ENCODE measurements at places on chromosomes 5 and 9.

- DNase-seq = no peak
These were observed 40.6 kb downstream of the ADCY2 start for GRCh38 chr5:7436521-7436920.

- DNase-seq = peak; percentile 19
These were observed 1.3 kb upstream of the SNX2 start for GRCh38 chr5:122773619-122774018.

DNA sequence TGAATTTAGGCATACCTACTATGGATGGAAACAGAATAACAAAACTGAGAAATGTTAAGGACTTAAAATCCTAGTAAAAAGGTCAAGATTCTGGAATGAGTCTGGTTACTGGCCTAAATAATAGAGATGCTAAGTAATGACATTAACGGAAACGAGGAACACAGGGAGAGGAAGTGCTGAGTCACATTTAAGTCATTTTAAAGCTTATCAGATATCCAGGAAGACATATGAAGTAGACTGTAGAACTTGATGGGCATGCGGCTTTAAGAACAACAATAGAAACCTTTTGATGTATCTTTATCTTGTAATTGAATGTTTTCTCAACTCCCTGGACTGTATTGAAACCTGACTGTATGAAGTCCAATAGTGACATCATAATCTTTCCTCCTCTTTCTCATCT is 1251.4 kb upstream of the CDH6 start:
- no peak for DNase-seq

- peak; percentile 96 for DNase-seq
These were observed 117.2 kb upstream of the TBCA start for GRCh38 chr5:77893225-77893860.

DNA sequence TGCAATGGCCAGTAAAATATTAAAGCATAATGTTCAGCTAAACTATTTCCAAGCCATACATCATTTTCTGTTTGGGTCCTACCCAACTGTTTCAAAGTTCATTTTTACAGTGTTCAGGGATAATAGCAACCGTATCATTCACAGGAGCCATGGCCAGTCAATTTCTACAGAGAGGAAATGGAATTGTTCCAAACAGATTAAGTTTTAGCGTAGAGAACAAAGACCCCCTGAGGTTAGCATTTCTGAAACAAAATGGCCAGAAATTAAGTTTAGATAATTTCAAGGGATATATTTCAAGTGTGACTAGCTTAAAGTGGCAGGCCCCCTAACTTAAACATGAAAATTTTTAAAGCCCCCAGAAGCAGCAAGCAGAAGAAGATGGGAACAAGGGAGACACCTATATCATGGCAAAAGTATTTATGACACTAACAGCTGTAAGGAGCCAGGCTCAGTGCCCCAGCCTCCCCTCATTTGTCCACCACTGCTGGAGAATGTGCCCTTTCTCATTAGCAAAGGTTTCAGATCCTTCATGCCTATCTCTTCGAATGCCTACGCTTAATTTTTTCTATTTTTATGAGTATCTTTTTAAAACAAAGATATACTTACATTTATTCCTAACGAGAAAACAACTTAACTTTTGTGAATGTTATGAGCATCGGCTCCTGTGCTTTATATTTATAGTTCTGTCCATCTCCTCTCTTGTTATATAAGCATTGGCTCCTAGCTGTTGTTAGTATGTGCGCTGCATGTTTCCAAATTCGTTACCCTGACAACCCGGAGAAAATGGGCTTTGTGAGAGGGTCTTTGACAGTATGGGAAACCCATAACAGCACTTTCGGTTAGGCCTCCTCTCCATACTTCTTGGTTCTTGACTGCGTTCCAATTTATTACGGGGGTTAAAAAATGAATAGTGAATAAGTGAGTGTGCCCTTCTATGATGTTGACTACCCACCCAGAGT is 116.3 kb downstream of the MED27 start:
- DNase-seq = peak; percentile 16

GRCh38 chr5:142922223-142922952 is 152.2 kb downstream of the ARHGAP26 start:
- DNase-seq = peak; percentile 79

DNA sequence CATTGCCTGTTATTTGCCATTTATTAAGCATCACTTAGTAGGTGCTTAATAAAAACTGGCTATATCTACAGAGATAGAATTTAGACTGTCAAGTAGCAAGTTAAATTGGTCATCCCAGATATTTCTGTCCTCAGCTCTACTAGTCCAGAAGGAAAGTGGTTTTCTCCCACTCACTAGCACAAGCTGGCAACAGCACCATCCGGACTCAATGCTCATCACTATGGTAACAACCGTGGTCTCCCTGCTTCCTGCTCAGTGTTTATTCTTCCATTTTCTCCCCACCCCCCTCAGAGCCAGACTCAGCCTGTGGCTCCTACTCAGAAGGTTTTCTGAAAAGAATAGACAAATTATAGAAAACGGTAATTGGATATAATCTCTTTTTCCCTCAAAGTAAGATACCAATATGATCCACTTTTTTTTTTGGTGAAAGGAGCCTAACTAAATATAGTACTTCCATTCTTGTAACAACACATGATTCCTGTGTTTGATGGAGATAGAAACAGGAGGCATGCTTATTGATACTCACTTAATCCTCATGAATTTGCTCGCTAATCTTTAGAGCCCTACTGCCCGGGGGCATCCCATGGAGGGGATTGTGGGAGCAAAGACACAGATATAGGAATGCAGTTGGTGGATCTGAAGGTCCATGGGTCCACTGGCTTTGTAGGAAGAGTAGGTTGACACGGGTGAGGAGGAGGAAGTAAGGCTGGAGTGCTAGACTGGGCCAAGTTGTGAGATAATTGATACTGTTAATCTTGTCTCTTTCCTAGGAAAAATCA is 191.4 kb downstream of the MAN2A1 start:
- peak; percentile 30 for DNase-seq

- no peak for DNase-seq
These were observed 5.7 kb downstream of the NIPBL start for GRCh38 chr5:36882250-36882649.

DNA sequence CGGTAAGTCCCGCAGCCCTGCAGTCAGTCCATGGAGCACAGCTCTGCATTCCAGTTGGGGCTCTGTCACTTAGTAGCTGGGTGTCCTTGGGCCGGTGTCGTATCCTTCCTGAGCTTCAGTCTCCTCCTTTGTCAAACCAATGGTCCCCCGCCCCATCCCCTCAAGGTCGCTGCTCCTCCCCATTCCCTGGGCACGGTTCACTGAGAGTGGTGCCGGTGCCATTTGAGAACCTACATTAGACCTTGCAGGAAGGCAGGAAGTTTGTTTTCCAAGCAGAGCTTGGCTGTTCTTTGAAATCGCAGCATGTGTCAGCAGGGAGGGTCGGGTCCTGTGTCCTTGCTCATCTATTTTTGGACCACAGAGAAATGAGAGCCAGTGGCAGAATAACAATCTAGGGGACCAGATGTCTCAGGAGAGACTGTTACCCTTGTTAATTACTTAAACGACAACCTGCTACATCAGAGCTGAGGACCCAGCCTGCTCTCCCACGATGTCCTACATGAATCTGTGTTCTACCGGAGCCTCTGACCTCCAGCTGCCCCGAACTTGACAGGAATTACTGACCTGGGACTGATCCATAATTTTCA is 21.7 kb upstream of the BARHL1 start:
- DNase-seq = no peak

DNA sequence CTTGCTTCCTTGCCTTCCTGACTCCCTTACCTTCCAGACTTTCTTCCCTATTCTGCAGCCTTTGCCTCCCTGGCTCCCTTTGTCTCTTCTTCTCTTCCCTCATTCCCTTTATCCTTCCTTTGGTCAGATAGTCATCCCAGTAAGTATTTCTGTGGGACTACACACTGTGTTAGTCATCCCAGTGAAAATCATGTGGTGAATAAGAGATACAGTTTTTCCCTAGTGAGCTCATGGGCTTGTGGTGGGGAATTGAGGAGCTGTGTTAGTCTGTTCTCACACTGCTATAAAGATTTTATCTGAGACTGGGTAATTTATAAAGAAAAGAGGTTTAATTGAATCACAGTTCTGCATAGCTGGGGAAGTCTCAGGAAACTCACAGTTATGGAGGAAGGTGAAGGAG is 109.8 kb upstream of the EDIL3 start:
- peak; percentile 67 for DNase-seq

DNA sequence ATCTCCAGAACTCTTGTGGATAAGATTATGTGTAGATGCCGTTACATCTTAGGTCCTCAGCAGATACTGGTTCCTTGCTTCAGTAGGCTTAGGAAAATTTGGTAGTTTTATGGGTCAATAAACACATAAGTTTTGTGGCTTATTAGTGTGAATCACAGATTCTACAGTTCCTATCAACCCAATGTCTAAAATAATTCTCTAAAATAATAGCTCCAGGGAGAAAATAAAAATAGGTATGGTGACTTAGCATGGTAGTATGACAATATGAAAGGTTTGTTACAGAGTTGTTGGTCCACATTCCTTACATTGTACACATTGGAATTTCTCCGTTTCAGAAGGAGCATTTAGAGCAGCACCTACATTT is 91.7 kb downstream of the AOPEP start:
- DNase-seq = no peak

GRCh38 chr5:126732716-126733115 is 44.2 kb upstream of the LMNB1 start:
- DNase-seq = no peak

DNA sequence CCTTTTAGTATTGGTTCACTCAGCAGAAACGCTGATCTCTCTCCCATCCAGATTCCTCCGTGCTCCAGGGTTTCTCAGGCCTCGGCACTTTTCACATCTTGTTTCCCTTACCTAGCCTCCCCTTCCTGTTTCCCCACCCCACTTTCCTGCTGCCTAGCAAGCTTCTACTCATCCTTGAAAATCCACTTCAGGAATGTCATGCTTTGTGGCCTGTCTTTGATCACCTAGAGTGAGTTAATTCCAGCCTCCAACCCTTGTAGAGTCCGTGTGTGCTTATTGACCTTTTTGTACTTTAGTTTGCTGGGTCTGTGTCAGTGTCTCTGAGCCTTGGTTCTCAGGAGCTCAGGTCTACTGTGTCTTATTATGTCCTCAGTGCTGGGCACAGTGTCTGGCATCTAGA is 116.6 kb downstream of the AOPEP start:
- DNase-seq = no peak

DNA sequence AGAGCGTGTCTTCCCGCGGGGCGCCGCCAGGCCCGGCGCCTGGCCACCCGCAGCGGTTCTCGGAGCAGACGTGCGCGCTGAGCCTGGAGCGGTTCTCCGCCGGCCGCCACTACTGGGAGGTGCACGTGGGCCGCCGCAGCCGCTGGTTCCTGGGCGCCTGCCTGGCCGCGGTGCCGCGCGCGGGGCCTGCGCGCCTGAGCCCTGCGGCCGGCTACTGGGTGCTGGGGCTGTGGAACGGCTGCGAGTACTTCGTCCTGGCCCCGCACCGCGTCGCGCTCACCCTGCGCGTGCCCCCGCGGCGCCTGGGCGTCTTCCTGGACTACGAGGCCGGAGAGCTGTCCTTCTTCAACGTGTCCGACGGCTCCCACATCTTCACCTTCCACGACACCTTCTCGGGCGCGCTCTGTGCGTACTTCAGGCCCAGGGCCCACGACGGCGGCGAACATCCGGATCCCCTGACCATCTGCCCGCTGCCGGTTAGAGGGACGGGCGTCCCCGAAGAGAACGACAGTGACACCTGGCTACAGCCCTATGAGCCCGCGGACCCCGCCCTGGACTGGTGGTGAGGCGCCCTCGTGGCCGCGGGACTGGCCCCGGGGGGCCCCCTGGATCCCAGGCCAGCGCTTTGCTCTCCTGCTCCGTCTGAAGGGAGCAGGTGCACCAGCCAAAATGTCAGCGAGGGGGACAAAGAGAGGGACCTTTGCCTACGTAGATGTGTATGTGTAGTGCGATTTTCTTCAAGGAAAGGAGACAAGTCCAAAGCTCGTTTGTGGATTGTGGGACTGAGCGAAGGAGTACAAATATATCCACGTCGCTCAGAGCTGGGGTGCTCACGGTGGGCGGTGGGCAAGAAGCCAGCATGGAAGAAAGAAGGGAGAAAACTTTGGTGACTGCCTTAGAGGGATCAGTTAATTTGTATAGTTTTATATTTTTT is 19.5 kb downstream of the BTNL9 start:
- DNase-seq = no peak

- peak; percentile 71 for DNase-seq
These were observed 18.0 kb downstream of the MTRR start for GRCh38 chr5:7886849-7887475.

- DNase-seq = peak; percentile 68
These were observed 68.1 kb downstream of the FBN2 start for GRCh38 chr5:128469912-128470311.

- DNase-seq = peak; percentile 99
These were observed 170.5 kb downstream of the ARHGEF28 start for GRCh38 chr5:73796164-73797131.

DNA sequence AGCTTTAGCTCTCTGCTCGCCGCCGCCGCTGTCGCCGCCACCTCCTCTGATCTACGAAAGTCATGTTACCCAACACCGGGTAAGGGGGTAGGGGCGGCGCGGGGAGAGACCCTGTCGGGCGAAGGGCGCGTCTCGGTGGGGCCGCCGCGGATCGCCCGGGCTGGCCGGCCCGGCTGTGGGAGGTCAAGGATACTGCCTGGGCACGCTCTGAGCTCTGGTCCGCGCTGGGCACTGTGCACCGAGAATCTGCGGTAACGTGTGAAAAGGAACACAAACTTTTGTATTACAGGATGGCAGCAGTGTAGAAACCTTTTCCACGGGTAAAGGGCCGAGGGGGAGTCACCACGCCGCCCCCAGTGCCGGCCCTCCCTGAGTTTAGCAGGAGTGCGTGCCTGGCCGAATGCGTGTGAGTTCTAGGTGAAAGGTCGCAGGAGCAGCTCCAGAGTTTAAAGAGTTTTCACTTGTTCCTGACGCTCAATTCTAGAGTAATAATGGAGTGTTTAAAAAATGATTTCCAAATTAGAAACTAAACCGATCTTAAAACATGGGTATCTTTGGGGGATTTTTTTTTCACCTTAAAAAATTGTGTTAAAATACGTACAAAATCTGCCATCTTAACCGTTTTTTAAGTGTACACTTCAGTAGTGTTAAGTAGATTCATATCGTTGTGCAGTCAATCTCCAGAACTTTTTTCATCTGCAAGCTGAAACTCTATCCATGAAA is at the start of gene HSDL2:
HSDL2 (plus strand) TSS at position 7 of the 723 bp plus-strand sequence; CDS start at position 63, 56 bp downstream.
- DNase-seq = peak; percentile 38

DNA sequence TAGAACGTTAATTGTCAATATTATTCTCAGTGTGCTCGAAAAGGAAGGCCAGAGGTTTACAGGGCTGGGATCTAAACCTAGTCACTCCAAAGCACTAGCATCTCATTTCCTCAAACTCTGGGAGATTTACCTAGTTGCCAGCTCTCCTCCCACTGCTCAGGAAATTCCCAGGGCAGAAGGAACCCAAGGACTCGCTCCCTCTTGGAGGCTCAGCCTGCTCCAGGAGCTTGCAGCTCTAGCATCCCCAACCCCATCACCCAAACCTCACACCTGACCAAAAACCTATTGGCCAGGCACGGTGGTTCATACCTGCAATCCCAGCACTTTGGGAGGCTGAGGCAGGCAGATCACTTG is 26.0 kb downstream of the SERINC5 start:
- DNase-seq = no peak

GRCh38 chr5:180785121-180785781 is 17.4 kb downstream of the MGAT1 start:
- peak; percentile 53 for DNase-seq

GRCh38 chr5:111509119-111509518 is 3.2 kb downstream of the STARD4 start:
- no peak for DNase-seq

Data from fibroblast of pulmonary artery (primary cell).